ENCODE measurements at places on chromosomes 7 and 10.
A peak's percentile ranks its signal among the peaks of the same experiment; 100 is the strongest.

- no peak for DNase-seq
These were observed 101.8 kb downstream of the CHN2 start for GRCh38 chr7:29296421-29296820.

- DNase-seq, result peak; percentile 73
These were observed at the start of gene COA1 for GRCh38 chr7:43729214-43729923. COA1 (minus strand) TSS chr7:43729523; CDS start chr7:43648614, 80,909 bp downstream.

- no peak for DNase-seq
These were observed 126.7 kb downstream of the TSPAN12 start for GRCh38 chr7:120731271-120731670.

- DNase-seq, result no peak
These were observed 17.8 kb downstream of the ESYT2 start for GRCh38 chr7:158811461-158811860.

GRCh38 chr10:51289519-51289918 lies 215.2 kb downstream of the PRKG1 start:
- DNase-seq, result no peak

- no peak for DNase-seq
These were observed 33.3 kb upstream of the XPNPEP1 start for GRCh38 chr10:109956454-109957091.

DNA sequence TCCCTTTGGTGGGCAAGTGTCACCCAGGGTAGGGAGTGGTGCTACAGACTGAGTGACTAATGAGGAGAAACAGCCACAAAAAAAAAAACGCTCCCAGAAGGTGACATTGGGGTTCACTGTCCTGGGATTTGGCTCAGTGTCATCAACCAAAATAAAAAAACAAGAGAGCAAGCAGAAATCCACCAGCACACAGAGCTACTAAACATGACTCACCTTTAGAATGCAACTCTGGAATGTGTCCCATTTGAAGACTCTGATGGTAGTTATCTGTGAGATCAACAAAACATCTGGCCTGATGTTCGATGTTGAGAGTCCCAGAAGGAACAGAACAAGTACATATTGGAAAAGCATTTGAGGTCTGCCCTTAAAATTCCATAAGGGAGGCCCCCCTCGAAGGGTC lies 200.3 kb upstream of the LYZL2 start:
- no peak for DNase-seq

DNA sequence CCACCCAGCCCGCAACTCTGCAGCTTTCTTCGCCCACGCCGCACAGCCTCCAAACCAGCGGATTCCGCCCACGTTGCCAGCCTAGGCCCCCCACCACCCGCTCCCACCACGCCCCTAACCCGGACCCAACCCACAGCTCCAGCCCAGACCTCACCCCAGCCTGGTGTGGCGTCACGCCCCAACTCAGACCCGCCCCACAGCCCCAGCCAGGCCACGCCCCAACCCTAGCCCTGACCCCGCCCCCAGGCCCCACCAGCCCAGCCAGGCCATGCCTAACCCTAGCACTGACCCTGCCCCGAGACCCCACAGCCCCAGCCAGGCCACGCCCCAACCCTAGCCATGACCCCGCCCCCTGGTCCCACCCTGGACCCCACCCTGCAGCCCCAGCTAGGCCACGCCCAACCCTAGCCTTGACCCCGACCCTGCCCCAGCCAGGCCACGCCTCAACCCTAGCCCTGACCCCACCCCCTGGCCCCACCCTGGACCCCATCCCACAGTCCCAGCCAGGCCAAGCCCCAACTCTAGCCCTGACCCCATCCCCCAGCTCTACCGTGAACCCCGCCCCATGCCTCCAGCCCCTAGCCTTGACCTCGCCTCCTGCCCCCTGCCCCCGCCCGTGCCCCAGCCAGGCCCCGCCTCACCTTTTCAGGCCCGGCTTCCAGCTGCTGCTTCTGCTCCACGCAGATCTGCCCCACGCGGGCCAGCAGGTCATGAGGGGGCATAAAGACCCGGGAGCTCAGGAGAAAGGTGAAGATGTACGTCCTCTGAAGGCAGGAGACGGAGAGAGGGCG lies 64.0 kb downstream of the RASGEF1A start:
- DNase-seq, result peak; percentile 34

- DNase-seq, result no peak
These were observed 94.3 kb upstream of the SORCS3 start for GRCh38 chr10:104546756-104547155.

DNA sequence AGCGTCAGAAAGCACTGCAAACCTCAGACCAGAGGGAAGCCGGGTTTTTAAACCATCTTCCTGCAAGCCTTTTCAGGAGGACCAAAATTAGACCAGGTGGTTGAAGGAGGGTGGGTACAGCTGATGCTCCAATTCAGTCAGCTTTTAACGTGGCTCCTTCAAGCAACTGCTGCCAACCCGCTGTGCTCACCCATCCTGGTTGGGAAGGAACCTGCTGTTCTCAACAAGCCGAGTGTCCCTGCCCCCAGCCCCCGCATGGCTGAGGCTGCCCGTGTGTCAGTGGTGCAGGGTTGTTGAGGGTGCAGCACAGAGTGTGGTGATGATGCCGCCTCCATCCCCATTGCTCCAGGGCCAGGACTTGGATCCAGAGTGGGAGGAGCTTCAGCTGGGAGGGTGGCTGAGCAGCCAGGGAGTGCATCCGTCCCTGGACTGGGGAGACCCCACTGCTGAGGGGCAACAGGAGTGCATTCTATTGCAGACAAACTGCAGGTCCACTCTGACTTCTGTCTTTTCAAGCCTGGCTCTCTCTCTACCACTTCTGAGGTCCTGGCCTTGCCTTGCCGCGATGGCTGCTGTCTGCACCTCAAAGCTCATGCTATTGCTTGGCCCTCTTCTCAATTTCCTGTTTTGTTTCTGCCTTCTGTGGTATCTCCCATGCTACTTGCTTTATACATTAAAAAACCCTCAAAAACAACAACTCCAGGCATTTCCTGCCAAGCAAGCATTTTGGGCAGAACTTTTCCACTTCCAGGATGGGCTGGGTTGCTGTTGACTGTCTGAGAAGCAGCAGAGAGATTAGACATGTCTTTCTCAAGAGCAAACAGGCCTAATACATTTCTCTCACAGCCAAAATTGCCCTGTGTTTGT lies 134.7 kb downstream of the DNAJB6 start:
- DNase-seq, result no peak

DNA sequence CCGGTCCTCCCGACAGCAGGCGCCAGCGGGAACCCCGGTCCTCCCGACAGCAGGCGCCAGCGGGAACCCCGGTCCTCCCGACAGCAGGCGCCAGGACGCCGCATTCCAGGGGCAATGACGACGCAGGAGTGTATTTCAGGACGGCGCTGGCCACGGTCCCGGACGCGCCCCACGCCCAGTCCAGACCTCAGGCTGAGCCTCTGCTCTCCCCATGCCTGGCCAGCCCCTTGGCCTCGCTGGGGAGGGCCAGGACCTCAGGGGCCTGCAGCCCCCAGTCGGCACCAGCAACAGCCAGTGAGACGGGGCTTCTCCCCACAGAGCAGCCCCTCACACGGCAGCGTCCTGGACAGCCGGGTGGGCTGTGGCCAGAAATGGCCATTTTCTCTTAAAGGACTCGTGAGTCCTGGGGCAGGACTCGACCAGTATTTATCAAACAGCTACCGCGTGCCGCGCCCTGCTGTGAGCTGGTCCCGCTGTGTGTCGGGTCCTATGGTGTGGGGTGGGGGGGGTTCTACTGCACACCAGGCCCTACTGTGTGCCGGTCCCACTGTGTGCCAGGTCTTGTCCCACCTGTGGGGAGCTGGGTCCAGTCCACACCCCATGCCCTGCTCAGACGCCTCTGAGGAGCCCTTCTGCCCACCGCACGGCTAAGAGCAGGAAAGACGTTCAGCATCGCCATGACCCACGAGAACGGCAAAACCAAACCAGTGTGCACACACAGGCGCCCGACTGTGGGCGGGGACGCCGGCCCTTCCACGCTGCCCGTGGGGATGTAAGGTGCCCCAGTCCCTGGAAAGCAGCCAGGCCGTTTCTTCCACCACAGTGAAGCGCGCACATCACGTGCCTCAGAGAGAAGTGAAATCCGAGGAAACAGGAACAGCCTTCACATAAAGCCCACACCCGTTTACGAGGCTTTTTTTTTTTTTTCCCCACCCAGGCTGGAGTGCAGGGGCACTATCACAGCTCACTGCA lies 33.3 kb downstream of the GET4 start:
- DNase-seq, result no peak

DNA sequence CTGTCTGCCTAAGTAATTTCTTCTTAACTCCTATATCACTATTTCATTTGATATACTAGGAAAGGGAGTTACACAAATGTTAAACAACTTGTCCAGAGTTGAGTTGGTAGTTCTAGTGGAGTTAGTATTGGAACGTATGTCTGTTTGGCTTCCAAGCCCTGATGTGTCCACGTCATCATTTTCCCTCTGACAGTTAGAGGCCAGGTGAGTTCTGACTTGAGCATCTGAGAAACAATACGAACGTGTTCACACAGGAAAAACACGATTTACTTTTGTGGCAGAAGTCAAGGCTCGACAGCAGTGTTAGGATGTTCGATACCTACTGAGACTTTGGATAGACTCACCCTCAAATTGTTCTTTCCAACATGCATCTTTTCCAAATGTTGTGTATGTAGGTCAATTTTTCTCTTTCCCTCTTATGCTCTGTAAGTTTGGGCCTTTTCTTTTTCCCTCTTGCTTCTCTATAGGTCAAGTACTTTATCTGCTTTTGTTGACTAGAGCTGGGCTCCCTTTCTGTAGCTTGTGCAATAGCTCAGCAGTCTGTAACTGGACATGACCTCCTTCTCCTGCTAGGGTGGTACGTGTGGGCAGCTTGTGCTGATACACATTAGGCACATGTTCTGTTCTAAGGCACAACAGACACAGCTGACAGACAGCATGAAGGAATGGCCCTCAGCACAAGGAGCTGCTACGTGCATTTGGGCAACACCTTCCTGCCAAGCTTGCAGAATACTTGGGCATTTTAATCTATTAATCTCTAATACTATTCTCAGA lies 222.9 kb downstream of the PTEN start:
- DNase-seq, result no peak

GRCh38 chr10:62384447-62385081 lies 10.4 kb downstream of the ZNF365 start:
- DNase-seq, result no peak

- no peak for DNase-seq
These were observed 134.5 kb downstream of the DYNC1I1 start for GRCh38 chr7:95906851-95907250.

GRCh38 chr10:6891924-6892323 lies 311.8 kb upstream of the PRKCQ start:
- no peak for DNase-seq

- DNase-seq, result no peak
These were observed 39.2 kb upstream of the RPA3 start for GRCh38 chr7:7757576-7757975.

DNA sequence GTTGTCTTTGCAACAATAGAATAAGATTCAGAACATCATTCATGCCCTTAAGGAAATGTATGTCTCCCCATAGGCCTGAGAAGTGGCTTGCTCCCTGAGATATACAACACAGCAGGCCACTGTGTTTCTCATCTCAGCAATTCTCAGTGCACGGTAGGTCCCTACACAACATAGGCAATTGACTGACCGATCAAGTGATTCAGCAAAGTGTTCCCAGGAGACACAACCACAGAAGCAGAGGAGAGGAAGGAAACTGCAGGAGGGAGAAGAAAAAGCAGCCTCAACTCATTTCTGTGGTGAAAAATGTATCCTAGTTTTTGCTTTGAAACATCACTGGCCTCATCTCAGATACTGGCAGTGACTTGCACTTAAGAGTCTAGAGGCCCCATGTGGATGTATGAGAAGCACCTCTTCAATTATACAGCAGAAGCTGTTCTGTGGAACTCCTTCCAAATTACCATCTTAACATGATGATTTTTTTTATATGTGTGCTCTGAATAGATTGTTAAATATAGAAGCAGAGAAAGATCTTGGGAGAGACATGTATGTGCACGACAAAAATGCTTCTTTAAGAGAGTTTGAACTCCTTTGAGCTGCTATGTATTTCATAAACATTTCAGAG lies 306.8 kb downstream of the XPNPEP1 start:
- no peak for DNase-seq

GRCh38 chr10:14667280-14667679 lies 107.4 kb downstream of the FAM107B start:
- no peak for DNase-seq

DNA sequence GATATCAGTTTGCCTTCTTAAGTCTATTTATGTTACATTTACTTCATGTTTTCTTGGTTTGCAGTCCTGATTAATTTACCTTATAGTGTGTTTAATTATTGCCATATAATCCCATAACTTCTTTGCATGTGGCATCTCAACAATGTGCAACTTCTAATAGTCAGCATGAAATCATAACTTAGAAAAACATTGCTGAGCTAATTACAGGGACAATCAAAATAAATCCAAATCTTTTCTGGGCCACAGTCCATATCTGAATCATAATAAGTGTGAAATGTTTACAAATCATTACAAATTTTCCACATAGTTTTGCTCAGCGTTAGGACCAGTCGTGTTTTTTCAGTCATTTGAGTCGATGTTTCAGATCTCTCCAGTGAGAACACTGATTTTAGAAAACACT lies 29.1 kb upstream of the CABCOCO1 start:
- DNase-seq, result no peak

DNA sequence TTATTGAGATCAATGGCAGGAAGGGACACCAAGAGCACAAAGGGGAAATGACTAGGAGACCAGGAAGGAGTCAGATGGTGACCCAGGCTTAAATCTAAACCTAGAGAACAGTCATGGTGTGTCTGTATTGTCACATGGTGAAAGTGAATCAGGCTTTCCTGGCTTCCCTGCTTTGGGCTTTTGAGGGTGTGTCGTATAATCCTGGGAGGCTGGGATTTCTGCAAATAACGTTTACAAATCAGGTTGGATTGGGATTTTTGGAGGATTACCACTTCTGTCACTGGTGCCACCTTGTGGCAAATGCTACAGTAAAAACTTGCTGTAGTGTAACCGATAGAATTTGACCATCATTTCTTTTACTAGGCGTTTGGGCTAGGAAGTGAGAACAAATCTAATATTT lies 502.6 kb downstream of the NRG3 start:
- no peak for DNase-seq

DNA sequence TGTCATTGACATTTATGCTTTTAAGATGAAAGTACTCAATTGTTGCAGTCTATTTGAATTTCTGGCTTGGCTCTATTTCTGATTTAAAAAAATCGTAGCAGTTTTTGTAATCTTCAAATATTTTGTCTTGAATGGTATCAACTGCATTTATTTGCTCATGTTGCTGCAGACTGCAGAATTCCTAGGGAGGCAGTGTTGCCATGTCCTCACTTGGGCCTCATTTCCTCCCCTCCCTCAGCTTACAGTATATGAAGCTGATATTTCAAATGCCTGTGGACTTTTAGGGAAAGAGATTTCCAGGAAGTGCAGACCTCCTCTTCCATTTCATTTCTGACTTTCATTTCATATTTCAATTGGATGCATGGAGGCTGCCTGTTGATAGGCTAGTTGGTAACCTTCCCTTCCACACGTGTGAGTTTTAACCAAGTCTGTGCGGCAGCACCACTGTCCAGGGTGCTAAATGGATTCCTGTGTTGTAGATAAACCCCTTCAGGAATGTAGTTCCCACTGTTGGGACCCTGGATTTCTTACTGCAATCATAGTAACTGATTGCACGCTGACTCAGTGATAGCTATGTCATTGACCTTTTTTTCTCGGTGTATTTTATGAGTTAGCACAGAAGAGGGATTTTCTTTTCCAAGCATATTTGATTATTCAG lies 17.5 kb downstream of the VPS50 start:
- no peak for DNase-seq
